Retinal pigment epithelial cell (primary cell): ENCODE measurements at places on chromosomes 16 and 17.

GRCh38 chr17:46818929-46819859 lies 702 bp upstream of the WNT3 start:
- DNase-seq, result no peak

DNA sequence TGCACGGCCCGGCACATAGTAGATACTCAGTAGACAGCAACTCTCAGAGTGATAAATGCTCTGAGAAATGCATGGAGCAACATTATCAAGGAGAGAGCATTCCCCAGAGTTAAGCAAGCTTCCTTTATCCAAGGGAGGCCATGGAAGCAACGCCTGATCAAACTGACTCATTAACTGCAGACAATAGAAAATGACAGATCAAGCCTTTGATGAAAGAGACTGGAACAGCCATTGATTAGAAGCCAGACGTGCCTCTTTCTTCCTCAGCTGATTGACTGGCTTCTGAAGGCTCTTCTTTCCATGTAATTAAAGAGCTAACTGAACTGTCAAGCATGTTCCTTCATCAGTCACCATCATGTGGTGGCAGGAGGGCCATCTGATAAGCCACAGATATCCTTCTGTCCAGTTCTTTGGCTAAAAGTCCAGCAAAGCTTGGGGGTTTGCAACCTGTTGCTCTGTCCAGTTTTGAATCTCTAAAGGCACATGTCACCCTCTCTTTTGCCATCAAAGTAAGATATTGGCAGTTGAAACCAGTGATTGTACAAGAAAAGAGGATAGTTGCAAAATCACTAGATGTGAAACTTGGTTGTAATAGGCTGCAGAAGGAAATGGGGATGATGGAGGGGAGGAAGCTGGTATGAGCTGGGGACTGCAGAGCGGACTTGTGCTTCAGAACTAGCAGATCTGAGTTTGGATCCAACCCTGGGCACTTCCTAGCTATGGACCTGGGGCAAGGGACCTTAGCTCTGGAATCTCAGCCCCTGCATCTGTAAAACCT lies 188.0 kb downstream of the HAPSTR1 start:
- no peak for DNase-seq

DNA sequence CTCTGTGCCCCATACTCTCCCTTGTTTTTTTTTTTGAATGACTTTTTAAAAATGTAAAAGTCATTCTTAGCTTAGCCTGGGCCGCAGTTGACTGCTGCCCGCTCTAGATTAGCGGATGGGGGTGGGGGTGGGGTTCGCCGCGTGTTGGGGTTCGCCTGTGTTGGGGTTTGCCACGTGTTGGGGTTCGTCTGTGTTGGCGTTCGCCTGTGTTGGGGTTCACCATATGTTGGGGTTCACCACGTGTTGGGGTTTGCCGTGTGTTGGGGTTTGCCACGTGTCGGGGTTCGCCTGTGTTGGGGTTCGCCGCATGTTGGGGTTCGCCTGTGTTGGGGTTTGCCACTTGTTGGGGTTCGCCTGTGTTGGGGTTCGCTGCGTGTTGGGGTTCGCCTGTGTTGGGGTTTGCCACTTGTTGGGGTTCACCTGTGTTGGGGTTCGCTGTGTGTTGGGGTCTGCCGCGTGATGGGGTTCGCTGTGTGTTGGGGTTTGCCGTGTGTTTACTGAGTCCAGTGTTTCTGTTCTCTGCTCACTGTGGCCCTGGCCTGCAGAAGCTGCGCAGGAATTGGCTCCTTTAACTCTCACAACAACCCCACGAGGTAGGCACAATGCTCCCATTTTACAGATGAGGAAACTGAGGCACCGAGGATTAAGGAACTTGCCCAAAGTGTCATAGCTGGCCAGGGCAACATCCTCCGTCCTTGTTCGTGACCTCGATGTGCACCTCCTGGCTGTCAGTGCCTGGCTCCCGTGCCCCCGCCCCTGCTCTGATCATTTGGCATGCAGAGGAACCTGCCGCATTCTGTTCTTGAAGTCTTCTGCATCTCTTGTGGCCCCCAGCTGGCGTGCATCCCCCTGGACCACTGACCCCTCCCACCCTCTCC lies 96.6 kb upstream of the CIBAR2 start:
- DNase-seq, result no peak

DNA sequence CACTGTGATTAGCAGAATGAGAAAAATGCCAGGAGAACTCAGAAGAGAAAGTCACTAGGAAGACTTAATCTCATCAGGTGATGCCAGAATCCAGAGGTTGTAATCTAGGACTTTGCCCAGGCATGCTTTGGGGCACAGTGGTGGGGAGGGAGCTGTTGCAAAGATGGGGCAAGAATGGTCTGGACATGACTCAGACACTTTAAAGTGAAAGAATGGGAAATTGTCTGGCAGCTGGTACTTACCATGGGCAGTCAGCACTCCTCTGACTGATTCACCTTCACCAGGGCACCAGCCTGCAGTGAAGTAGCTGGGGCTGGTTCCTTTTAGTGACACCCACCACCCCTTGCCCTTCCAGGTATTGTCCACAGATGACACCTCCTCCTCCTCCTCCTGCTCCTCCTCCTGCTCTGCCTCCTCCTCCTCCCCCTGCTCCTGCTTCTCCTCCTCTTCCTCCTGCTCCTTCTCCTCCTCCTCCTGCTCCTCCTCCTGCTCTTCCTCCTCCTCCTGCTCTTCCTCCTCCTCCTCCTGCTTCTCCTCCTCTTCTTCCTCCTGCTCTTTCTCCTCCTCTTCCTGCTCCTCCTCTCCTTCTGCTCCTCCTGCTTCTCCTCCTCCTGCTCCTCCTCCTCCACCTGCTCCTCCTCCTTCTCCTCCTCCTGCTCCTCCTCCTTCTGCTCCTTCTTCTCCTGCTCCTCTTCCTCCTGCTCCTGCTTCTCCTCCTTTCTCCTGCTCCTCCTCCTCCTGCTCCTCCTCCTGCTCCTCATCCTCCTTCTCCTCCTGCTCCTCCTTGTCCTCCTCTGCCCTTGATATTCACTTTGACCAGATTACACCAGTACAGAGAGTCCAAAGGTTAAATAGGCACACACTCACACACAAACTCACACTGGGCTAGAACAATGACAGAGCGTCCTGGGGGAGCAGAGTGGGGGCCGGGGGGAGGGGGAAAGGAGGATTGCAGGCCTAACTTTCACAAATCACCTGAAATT lies at the start of gene CHD9NB:
TSS of gene CHD9NB (minus strand) at position 379 of the 983 bp plus-strand sequence. CDS start 8,739 bp downstream, outside the sequence.
- peak; percentile 81 for DNase-seq

- DNase-seq, result peak; percentile 85
Measured at GRCh38 chr17:43467981-43468581, 15.7 kb upstream of the DHX8 start.

GRCh38 chr17:28975646-28976045 lies 24.3 kb upstream of the PHF12 start:
- no peak for DNase-seq

- DNase-seq, result no peak
Measured at GRCh38 chr17:63741143-63741407, 524 bp downstream of the STRADA start.

GRCh38 chr17:44473367-44473766 lies 29.8 kb downstream of the GPATCH8 start:
- DNase-seq, result no peak

DNA sequence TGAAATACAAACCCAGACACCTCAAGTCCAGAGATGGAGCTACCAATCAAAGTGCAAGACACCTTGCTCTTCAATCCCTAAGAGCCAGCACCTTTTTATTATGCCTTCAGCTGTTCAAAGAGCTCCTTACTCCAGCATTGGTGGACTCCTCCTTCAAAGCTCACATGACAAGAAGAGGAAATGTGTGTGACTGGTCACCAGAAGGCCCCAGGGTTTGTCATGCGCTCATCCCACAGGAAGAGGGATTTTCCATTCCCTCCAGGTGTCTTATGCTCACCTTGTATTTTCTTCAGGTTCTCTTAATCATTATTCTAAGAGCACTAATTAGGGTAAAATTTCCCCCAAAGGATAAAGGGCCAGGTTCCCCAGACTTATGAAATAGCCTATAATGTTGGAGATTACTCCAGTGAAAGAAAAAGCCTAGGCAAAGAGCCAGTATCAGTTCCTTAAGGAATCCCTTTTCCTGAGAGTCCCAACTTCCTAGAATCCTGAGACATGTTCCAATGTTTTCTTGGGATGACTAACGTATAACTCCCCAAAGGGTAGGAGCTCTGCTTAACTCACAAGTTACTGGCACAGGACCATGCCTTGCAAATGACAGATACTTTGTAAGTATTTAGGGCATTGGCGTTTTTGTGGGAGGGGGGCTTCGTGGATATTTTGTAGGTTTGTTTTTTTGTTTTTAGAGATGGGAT lies 56.9 kb upstream of the SOX9 start:
- DNase-seq, result no peak

DNA sequence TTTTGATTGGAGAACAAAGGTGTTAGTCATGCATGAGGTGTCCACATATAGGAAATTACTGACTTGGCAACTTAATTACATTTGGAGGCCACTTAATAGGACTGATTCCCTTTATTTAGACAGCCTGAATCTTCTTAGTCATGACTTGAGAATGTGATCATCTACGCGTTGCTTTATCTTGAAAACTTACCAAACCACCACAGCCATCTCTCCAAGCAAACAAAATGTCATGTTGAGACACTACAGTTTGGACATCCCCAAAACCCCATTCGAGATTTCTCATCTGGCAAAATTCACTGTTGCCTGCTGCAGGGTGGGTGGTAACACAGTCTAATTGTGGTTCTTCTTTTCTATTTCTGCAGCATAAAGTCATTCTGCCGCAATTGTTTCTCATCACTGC lies 176.5 kb upstream of the CDH5 start:
- DNase-seq, result no peak

DNA sequence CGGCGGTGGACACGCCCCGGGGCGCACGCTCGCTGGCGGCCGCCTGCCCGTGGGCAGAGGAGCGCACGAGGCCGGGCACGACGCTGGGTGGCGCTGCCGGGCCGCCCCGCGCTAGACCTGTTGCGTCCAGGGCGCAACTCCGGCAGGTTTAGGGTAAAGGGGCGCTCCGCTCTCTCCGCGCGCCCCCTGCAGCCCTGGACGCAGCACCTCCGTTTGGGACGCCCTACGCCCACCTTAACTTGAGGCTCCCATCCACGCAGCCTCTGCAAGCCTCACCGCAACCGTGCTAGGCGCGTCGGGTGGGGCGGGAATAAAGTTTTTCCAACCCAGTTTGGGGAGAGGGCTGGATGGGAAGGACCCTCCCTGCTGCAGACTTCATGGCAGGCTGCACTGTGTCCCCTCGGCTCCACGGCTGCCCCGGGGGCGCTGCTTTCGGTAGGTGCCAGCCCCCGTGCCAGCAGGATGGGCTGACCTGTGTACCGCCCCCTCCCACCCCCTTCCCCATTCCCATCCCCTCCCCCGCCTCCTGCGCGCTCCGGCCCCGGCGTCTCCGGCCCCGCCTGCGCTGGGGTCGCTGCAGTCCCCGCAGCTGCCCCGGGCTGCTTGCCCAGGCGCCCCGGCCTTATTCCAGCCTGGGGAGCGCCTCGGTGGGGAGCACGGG lies at the start of gene SYT17:
TSS of gene SYT17 (plus strand) at position 531 of the 661 bp plus-strand sequence. CDS start 407 bp downstream, outside the sequence.
- DNase-seq, result no peak

DNA sequence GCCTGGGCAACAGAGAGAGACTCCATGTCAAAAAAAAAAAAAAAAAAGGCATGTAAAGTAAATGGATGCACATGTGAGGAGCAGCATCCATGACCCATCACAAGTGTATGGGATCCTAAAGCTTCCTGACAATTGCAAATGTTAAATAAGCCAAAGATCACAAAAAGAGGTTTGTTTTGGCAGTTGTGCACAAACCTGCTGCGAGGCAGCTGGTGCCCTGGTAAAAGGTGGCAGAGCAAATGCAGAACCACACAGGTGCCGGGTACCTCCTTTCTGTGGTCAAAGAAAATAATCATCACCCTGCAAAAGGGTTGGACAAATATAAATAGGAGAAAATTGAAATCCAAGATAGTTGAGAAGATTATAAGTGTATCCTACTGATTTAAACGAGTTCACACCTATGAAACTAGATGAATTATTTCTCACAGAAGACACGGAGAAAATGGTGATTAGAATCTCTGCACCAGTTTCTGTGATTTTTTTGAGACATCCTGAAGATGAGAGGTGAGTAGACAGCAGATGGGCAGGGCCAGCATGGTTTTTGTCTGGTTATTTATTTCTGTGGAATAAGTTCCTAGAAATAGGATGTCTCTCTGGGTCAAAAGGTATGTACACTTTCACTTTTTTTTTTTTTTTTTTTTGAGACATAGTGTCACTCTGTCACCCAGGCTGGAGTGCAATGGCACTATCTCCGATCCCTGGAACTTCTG lies 291.3 kb downstream of the CDH13 start:
- DNase-seq, result no peak

DNA sequence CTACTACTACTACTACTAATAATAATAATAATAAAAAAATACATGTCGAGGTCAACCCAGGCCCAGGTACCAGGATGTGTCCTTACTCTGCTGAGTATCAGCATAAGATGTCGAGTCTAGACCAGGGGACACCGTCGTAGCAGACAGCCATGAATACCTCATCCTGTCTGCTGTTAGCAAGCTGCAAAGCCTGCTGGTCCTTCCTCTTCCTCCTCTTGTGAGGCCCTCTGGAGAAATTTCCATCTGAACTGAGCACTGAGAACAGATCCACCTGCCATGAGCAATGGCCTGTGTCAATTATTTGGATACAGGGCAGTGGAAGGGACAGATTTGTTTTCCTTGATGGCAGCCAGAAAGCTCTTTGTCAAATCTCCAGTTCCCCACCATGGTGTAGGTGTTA lies 168.5 kb downstream of the XYLT1 start:
- DNase-seq, result no peak

GRCh38 chr17:62750631-62751051 lies 57.5 kb downstream of the MARCHF10 start:
- DNase-seq, result no peak

DNA sequence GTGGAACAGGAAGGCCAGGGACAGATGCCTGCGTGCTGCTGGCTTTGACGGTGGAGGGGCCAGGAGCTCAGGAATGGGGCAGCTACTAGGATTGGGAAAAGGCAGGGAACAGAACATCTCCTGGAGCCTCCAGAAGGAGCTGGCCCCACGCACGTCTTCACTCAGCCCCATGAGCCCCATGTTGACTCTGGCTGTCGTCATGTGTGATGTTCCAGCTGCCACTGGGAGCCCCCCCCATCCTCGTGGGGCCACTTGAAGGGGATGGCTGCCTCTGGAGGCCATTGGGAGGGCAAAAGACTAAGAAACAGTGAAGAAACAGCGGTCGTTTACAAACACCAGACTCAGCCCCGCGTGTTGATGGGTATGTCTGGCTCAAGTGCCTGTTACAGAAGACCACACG lies 18.5 kb upstream of the APRT start:
- no peak for DNase-seq

GRCh38 chr17:69524854-69525253 lies 110.4 kb downstream of the MAP2K6 start:
- DNase-seq, result no peak

DNA sequence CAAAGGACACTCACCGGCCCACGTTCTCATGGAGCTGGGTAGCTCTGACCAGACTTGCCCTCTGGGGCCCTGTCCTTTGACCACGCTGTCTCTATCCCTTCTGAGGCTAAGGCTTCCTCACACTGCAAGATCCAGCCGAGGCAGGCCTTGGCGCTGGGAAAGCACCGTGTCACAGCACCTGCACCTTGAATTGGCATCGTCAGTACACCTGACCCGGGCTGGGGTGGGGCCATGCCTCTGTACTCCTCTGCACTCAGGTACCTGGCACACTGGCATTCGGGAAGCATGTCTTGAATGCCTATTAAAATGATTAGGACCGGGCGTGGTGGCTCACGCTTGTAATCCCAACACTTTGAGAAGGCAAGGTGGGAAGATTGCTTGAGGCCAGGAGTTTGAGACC lies 6.0 kb downstream of the TBC1D24 start:
- DNase-seq, result no peak

- no peak for DNase-seq
Measured at GRCh38 chr17:77291591-77292386, 151.0 kb downstream of the SEC14L1 start.

GRCh38 chr16:17252064-17252463 lies 218.7 kb downstream of the XYLT1 start:
- DNase-seq, result no peak
